GM23248 (cell line): ENCODE measurements at places on chromosomes 7 and 10. TPM values are rescaled to one million over a fixed set of nuclear protein-coding genes. Genes with fewer than 3 reads are reported as not detected.

The PRR15 gene
- 9.2 and 11.5 TPM in 2 replicates for polyA plus RNA-seq

GRCh38 chr7:70266186-70266585 lies 667.9 kb downstream of the AUTS2 start:
- H3K27ac ChIP-seq: no peak overlapping the region
- no peaks in the 10 kb centered on the region for H3K36me3 ChIP-seq
- peak; percentile 6 for DNase-seq
- H3K4me3 ChIP-seq: no peak overlapping the region
- peaks cover under 1% of the 10 kb centered on the region; the same call in 1 of the 2 replicates for H3K4me1 ChIP-seq
- no peaks in the 10 kb centered on the region for H3K27me3 ChIP-seq

DNA sequence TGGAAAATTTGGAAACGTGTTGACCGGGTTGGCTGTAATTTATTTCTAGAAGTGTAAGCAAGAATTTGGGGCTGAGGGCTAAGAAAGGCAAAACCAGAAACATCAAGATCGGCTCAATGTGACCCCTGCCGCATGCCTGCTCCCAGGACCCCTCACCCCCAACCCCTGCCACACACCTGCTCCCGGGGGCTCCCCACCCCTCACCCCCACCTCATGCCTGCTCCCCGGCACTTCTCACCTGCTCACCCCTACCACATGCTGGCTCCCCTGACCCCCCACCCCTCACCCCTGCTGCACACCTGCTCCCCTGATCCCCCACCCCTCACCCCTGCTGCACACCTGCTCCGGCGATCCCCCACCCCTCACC lies 19.0 kb upstream of the CFAP46 start:
- H3K36me3 ChIP-seq: no peaks in the 10 kb centered on the region
- peaks cover 6% of the 10 kb centered on the region; the same call in 1 of the 2 replicates for H3K27me3 ChIP-seq
- H3K4me1 ChIP-seq: peaks cover 5% of the 10 kb centered on the region; the same call in 1 of the 2 replicates
- H3K4me3 ChIP-seq: no peak overlapping the region

- H3K27ac ChIP-seq: no peak overlapping the region
- peaks cover 25% of the 10 kb centered on the region for H3K4me1 ChIP-seq
- DNase-seq: no peak
- no peaks in the 10 kb centered on the region for H3K36me3 ChIP-seq
- no peak overlapping the region for H3K4me3 ChIP-seq
- H3K27me3 ChIP-seq: no peaks in the 10 kb centered on the region
Observed at GRCh38 chr7:36277249-36277542, 112.5 kb upstream of the ANLN start.

DNA sequence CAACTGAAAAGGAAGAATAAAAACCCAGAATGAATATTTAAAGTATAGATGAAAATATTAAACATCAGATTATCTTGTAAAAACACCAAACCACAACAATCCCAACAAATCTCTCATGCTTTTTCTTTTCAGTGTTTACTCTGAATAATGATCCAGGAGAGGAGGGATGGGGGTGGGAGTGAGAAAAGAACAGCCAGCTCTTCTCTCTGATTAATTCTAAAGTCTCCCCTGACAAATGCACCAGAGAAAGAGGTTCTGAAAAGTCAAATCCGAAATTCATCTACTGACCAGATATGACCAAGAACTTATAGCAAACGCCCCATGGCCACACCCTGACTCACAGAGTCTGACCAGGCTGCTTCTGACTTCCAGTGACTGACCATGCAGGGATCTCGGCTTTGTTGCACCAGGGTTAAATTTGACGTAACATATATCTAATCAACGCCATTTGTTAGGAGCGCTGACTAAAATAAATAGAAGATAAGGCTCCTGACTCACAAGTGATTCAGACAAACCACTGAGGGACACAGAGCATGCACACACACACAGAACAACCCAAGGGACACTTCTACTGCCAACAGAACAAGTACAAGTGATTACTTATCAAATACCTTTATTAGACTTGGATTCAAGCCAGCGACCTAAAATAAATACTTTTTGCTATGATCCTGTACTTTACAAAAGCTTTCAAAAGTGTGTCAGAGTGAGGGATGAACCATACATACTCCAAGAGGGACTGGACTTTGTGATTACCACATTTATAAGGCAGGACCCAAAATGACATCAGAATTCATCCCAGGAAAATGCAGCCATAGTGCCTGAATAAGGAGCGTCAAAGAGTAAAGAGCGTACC lies 9.3 kb upstream of the SPOCK2 start:
- H3K27me3 ChIP-seq: no peaks in the 10 kb centered on the region
- peak overlapping the region; percentile 41 for H3K27ac ChIP-seq
- peak; percentile 93 for DNase-seq
- peaks cover 13% of the 10 kb centered on the region; the same call in 1 of the 2 replicates for H3K36me3 ChIP-seq
- H3K4me1 ChIP-seq: peaks cover 16% of the 10 kb centered on the region
- no peak overlapping the region for H3K4me3 ChIP-seq

GRCh38 chr7:36985866-36986400 lies 261.6 kb upstream of the AOAH start:
- H3K27ac ChIP-seq: no peak overlapping the region
- no peak for DNase-seq
- peaks cover 30% of the 10 kb centered on the region for H3K27me3 ChIP-seq
- no peaks in the 10 kb centered on the region for H3K4me1 ChIP-seq
- H3K36me3 ChIP-seq: no peaks in the 10 kb centered on the region

- no peaks in the 10 kb centered on the region for H3K36me3 ChIP-seq
- H3K4me3 ChIP-seq: no peak overlapping the region
- no peaks in the 10 kb centered on the region for H3K4me1 ChIP-seq
- peak; percentile 20 for DNase-seq
- H3K27ac ChIP-seq: no peak overlapping the region
Observed at GRCh38 chr10:25758041-25758457, 176.0 kb upstream of the MYO3A start.

GRCh38 chr7:128167791-128168666 lies 73.0 kb upstream of the LEP start:
- no peak overlapping the region for H3K27ac ChIP-seq
- H3K4me1 ChIP-seq: peaks cover 21% of the 10 kb centered on the region
- peak overlapping the region; percentile 66 for H3K4me3 ChIP-seq
- no peaks in the 10 kb centered on the region for H3K36me3 ChIP-seq

The OPN1SW gene
- polyA plus RNA-seq: 2.2 and 2.6 TPM in 2 replicates

DNA sequence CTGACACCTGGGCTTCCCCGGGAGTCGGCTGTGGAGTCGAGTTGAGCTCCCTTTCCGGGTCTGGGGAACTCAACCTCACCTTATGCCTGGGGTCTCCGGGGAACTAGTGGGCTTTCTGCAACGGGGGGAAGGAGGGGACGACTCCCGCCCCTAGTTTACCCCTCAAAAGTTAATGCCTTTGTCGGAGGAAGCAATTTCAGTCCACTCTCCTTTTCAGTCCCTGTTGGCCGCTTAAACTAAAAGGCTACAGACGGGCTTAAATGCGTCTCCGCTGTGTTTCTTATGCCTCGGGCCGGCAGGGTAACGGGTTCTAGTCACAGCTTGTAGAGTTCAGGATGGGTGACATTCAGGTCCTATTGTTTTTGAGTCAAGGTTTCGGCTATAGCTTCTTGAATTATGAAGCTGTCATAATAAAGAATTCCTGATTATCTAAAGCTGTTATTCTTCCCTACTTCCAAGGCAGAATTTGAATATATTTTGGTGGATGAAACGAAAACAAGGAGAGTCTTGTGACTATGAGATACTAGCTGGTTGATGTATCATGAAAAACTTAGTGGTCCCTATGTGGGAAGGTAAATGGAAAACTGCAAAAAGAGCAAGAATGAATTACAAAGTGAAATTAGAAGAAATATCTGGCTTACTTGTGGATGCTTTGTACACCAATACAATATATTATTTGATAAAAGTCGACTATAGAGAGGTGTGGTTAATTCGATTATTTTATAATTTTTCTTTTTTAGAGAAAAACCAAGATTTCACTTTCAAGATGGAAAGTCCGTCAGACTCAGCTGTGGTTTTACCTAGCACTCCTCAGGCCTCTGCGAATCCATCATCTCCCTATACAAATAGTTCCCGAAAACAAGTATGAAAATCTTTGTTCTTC lies 495 bp downstream of the SFR1 start:
- H3K36me3 ChIP-seq: no peaks in the 10 kb centered on the region
- H3K27ac ChIP-seq: peak overlapping the region; percentile 100
- H3K4me3 ChIP-seq: peak overlapping the region; percentile 85
- no peaks in the 10 kb centered on the region for H3K27me3 ChIP-seq
- H3K4me1 ChIP-seq: peaks cover 36% of the 10 kb centered on the region

The EGFR gene
- 48.7 and 50.9 TPM in 2 replicates for polyA plus RNA-seq

GRCh38 chr10:110226543-110226925 lies 19.1 kb downstream of the MXI1 start:
- DNase-seq: peak; percentile 96
- peak overlapping the region; percentile 63 for H3K27ac ChIP-seq
- no peaks in the 10 kb centered on the region for H3K36me3 ChIP-seq
- H3K4me3 ChIP-seq: peak overlapping the region; percentile 86
- no peaks in the 10 kb centered on the region for H3K27me3 ChIP-seq
- peaks cover 7% of the 10 kb centered on the region for H3K4me1 ChIP-seq

GRCh38 chr7:71829515-71829914 lies 582.6 kb downstream of the CALN1 start:
- DNase-seq: no peak
- H3K4me3 ChIP-seq: no peak overlapping the region
- H3K4me1 ChIP-seq: no peaks in the 10 kb centered on the region
- H3K36me3 ChIP-seq: no peaks in the 10 kb centered on the region
- H3K27ac ChIP-seq: no peak overlapping the region

- peak within 1 kb of the TSS; percentile 81 for H3K4me3 ChIP-seq
- H3K27me3 ChIP-seq: no peaks in the 10 kb centered on the region
- peaks cover 7% of the 10 kb centered on the region for H3K4me1 ChIP-seq
- peak; percentile 87 for DNase-seq
Observed at GRCh38 chr10:17617031-17617911, at the start of gene HACD1. HACD1 (minus strand) TSS chr10:17617374; CDS start chr10:17617339, 35 bp downstream.

- no peak overlapping the region for H3K27ac ChIP-seq
- peak; percentile 41 for DNase-seq
- H3K4me3 ChIP-seq: no peak overlapping the region
- no peaks in the 10 kb centered on the region for H3K36me3 ChIP-seq
- H3K4me1 ChIP-seq: no peaks in the 10 kb centered on the region
Observed at GRCh38 chr7:148142660-148143248, 447.8 kb upstream of the C7orf33 start.

The PNLIPRP1 gene
- not detected in 2 replicates for polyA plus RNA-seq

GRCh38 chr7:91034459-91035368 lies 229.5 kb upstream of the FZD1 start:
- peaks cover 10% of the 10 kb centered on the region for H3K4me1 ChIP-seq
- H3K27ac ChIP-seq: 0 out of 2 replicates have a peak overlapping the region, but pooled peaks have one; percentile 26
- no peak overlapping the region for H3K4me3 ChIP-seq

The TBX20 gene
- not detected in 2 replicates for polyA plus RNA-seq

DNA sequence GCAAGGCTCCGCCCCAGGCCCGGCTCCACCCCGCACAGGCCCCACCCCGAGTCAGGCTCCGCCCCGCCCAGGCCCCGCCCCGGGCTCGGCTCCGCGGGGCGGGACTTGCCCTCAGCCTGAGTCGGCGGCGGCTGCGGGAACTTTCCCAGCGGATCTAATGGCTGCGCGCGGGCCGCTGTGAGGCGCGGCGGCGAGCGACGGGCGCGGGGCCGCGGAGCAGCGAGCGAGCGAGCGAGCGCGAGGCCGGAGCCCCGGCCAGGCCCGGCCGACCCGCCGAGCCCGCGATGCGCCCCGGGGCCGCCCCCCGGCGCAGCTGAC lies at the start of gene INPP5A:
Gene INPP5A (plus strand): TSS at position 104 of the 318 bp plus-strand sequence. CDS start 310 bp downstream, outside the sequence.
- DNase-seq: no peak
- H3K36me3 ChIP-seq: no peaks in the 10 kb centered on the region
- no peaks in the 10 kb centered on the region for H3K27me3 ChIP-seq
- peak within 1 kb of the TSS; percentile 45 for H3K27ac ChIP-seq
- H3K4me3 ChIP-seq: peak within 1 kb of the TSS; percentile 81

GRCh38 chr10:26555719-26556368 lies 117.7 kb downstream of the APBB1IP start:
- 0 out of 2 replicates have a peak overlapping the region, but pooled peaks have one; percentile 18 for H3K4me3 ChIP-seq
- H3K27me3 ChIP-seq: no peaks in the 10 kb centered on the region
- H3K36me3 ChIP-seq: peaks cover 11% of the 10 kb centered on the region; the same call in 1 of the 2 replicates
- DNase-seq: peak; percentile 96
- peaks cover 27% of the 10 kb centered on the region for H3K4me1 ChIP-seq

DNA sequence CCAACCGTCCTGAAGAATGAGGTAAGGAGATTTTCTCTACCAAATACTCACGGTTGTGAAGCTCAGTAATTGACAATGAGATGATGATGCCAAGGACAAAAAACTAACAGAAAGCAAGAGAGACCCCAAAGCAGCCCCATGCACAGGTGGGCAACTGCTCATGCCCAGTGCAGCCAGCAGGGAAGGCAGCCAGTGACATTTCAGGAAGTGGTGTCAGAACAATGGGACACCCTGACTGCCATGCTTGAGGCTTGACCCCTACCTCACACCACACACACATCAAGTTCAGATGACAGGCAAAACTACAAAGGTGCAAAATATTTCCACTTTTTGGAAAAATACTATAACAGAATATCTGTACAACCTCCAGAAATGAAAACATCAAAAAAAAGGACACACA lies 66.9 kb downstream of the CFAP46 start:
- H3K27ac ChIP-seq: no peak overlapping the region
- peaks cover 51% of the 10 kb centered on the region for H3K27me3 ChIP-seq
- H3K36me3 ChIP-seq: no peaks in the 10 kb centered on the region

The RBM20 gene
- polyA plus RNA-seq: not detected in 2 replicates

GRCh38 chr7:150665896-150666295 lies 19.6 kb upstream of the GIMAP2 start:
- H3K27me3 ChIP-seq: no peaks in the 10 kb centered on the region
- no peaks in the 10 kb centered on the region for H3K4me1 ChIP-seq
- no peak overlapping the region for H3K27ac ChIP-seq
- no peak overlapping the region for H3K4me3 ChIP-seq
- no peaks in the 10 kb centered on the region for H3K36me3 ChIP-seq

The GJD4 gene
- not detected in 2 replicates for polyA plus RNA-seq

DNA sequence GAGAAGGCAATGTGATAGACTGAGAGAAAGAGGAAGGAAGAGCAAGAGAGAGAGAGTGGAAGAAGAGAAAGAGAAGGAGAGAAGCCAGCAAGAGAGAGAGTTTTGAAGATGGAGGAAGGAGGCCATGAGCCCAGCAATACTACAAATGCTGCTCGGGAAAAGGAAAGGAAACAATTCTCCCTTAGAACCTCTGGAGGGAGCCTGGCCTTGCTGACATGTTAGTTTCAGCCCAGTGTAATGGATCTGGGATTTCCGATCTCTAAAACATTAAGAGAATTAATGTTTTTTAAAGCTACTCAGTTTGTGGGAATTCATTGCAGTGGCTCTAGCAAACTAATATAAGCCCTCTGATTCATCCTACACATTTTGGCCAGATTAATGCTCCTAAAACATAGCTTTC lies 206.8 kb upstream of the MTPN start:
- H3K36me3 ChIP-seq: no peaks in the 10 kb centered on the region
- no peaks in the 10 kb centered on the region for H3K4me1 ChIP-seq
- no peak overlapping the region for H3K4me3 ChIP-seq
- H3K27ac ChIP-seq: no peak overlapping the region

DNA sequence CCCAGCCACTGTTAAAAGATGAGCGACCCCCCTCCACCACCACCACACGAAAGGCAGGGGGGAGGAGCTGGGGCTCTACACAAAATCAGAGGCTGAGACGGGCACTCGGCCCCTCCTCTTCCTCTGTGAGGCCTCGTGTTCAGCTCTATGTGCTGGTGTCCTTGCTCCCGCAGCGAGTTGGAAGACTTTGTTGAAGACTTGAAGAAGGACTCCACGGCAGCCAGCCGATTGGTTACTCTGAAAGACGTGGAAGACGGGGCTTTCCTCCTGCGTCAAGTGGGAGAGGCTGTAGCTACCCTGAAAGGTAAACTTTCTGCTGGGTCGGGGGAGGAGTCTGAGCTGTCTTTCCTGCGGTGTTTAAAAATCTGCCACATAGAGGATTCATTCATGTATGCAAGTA lies 203.7 kb downstream of the ARHGAP21 start:
- H3K4me1 ChIP-seq: 0 out of 2 replicates have a peak, but pooled peaks cover 6% of the 10 kb centered on the region
- no peak for DNase-seq
- no peak overlapping the region for H3K27ac ChIP-seq

GRCh38 chr7:105691680-105692564 lies 110.6 kb upstream of the EFCAB10 start:
- H3K27me3 ChIP-seq: no peaks in the 10 kb centered on the region
- H3K36me3 ChIP-seq: no peaks in the 10 kb centered on the region
- H3K27ac ChIP-seq: peak overlapping the region; percentile 23
- peaks cover 5% of the 10 kb centered on the region for H3K4me1 ChIP-seq
